ENCODE measurements at places on chromosomes 2 and 18. TPM values are rescaled to one million over a fixed set of nuclear protein-coding genes. Genes with fewer than 3 reads are reported as not detected.
A peak's percentile ranks its signal among the peaks of the same experiment; 100 is the strongest.

The AGXT gene
- total RNA-seq, result 3.0 TPM

The CPSF3 gene
- 20.0 TPM for total RNA-seq

The NEUROD1 gene
- total RNA-seq, result 2.2 TPM

The B3GNT2 gene
- total RNA-seq, result 49.5 TPM

The POLR1A gene
- total RNA-seq, result 18.4 TPM

The RFX8 gene
- not detected for total RNA-seq

The CLEC4F gene
- total RNA-seq, result 0.11 TPM

The ABCG8 gene
- 0.67 TPM for total RNA-seq

The RND3 gene
- 41.8 TPM for total RNA-seq

The ALPG gene
- total RNA-seq, result 1.8 TPM

The FKBP7 gene
- 3.5 TPM for total RNA-seq

The ZNF521 gene
- total RNA-seq, result 6.9 TPM

The PLEK gene
- 7.8 TPM for total RNA-seq

The TCF23 gene
- total RNA-seq, result not detected

The MAP2 gene
- 1.6 TPM for total RNA-seq

The ABHD1 gene
- not detected for total RNA-seq

The DNER gene
- total RNA-seq, result 0.40 TPM

DNA sequence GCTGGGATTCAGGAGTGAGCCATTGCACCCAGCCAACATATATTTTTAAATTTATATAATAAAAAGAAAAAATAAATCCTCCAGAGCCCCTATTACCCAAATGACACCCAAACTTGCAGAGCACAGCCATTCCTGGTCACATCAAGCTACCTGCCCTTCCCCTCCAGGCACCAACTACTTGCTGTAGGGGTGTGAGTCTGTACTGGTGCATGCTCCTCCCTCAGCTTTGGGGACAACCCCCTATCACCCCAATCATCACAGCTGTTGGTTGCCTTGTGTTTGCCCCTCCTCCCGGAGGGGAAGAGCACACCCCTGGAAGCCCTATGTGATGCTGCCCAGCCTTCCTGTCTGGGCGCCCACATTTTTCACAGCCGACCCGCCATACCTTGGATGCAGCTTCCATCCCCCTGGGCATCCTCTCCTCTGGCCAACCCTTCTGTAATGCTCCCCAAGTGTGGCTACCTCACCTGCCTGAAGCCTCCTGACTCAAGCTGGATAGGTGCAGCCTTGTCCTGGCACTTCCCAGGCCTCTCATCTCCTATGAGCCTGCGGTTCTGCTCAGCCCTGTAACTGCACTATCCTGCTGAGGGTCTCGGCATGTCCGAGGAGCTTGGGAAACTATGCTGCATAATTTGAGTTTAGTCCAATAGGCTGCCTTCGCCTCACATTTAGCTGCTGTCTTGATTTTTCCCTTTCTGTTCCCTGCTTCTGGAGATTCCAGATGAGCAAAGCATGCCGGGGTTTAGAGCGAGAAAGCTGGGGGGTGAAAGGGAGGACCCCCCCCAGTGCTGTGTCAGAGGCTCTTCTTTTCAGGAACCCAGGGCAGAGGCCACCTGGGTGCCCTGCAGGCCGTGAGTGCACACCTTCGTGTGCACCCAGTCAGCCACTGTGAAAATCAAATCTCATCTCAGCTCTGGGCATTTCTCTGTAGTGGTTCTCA lies 27.2 kb downstream of the CHST10 start:
- no peak for DNase-seq

GRCh38 chr2:41546031-41546430 lies 501.8 kb upstream of the PKDCC start:
- DNase-seq, result no peak

DNA sequence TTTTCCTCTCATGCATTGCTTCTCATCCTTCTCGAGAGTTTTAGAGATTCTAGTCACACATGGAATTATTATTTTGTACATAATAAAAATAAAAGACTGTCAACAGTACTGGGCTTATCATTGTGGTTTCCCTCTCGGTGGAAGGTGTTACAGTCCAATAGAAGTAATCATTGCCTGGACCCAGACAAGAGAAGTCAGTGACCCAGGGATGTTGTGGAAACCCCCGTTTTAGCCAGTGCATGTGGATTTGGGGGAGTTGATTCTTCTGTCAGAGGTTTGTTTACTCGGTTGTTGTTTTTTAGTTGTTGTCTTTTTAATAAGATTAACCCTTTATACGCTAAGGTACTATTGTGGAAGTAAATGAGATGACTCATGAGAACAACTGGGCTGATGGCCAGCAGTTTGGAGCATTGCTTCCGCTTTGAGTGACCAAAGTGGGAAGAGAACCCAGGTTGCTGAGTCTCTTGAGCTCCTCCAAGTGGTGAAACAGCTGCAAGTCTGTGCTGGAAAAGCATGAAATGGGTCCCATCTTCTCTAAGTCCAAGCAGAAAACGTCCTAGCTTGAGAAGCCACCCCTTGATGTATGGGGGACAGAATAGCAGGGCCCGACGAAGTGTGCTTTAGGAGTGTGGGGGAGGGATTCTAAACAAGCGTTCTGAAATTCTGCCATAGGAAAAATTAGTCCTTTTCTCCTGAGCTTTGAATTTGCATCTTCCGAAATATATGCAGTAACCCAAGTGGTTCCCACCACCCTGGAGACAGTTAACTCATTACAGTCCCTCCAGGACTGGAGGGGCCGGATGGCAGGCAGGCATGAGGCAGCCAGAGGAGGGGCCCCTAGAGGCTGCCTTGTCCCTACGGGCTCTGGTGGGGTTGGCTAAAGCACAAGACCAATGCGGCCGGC lies 61.8 kb upstream of the GPR45 start:
- peak; percentile 78 for DNase-seq

DNA sequence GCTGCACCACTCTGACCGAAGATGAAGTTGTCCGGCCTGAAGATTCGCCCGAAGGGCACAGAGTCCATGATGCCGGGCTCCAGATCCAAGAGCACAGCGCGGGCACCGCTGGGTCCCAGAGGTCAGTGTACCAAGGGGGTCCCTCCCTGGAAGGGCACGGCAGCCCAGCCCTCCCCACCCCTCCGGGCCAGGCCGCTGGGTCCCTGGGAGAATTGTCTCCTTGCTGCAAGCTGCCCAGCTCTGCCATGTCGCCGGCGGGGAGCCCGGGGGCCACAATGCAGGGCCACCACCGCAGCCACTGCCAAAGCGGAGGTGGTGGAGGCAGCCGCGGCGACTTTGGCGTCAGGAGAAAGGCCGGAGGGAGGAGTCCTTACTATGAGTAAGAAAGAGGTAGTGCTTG lies 189.5 kb upstream of the CYRIA start:
- no peak for DNase-seq

GRCh38 chr2:176535467-176536113 lies 266.3 kb downstream of the MTX2 start:
- no peak for DNase-seq

GRCh38 chr2:217412721-217413120 lies 552.9 kb upstream of the TNP1 start:
- DNase-seq, result no peak

DNA sequence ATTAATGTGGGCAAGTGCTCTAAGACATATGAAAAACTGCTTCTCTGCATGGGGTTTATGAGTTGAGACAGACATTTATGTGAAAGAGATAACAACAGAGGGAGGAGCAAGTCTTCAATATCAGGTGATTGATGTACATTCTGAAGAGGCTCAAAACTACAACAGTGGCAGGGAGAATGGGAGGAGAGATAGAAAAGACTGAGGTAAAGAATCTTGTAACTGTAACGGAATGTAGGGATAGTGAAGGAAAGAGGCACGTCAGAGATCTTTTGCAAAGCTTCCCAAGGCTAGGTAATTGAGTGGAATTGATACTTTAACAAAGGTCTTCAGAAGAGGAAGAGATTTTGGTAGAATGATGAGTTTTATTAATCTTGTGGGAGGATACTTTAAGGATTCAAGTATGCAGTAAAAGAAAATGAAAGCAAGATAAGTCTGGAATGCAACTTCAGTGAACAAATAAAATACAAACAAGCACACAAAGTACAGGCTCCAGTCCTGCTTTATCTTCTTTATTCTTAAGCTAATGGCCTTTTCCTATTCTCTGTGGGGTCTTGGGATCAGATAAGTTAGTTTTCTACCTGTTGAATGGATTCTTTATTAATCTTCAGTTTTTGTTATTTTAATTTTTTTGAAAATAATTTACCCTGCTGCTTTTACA lies 15.0 kb downstream of the SMAD4 start:
- DNase-seq, result no peak

DNA sequence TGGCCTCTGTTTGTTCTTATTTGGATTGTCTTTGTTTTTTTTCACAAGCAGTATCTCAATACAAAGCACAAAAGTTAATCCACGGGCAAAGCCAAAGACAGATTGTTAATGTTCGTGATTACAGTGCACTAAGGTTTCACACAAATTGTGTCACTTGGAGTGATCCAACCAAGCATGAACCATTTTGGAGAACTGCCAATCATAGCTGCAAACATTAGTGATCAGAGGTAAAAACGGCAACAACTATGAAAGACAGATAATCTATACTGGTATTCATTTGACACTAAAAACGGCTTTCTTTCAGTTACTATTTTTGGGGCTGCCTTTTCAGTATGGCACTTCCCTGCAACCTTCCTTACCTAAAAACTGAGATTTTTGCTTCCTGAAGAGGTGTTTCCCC lies 213.1 kb upstream of the GULP1 start:
- DNase-seq, result no peak

DNA sequence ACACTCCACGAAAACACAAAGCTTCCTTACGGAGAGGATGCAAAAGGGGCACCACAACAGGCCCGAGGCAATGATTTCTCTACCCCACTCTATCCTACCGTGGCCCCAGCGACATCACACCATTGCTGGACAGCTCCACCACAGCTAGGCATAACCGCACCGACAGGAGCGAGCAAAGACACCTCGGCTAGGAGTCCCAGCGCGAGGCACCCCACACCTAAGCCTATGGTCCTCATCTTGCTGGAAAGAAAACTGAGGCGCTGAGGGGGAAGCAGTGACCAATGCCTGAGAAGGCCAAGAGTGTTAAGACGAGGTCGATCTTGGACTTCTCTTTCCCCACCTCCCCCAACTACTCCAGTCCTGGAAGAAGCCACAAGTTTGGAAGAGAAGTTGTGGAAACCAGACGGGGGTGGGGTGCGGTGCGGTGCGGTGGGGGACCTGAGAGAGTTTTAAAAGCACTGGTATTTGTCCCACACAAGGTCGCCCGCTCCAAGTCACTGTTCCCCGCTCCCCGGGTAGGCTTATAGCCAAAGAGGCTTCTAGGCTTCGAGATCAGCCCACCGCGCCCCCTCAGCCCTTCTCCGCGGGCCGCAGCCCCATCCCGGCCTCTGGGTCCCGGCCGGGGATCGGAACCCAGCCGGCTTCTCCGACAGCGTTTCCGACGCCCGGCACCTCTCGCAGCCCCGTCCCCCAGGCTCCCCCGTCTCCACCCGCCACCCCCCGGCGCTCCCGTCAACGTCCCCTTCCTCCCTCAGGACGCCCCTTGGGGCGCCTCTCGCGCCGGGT lies 766 bp downstream of the PDE6D start:
- DNase-seq, result peak; percentile 29

DNA sequence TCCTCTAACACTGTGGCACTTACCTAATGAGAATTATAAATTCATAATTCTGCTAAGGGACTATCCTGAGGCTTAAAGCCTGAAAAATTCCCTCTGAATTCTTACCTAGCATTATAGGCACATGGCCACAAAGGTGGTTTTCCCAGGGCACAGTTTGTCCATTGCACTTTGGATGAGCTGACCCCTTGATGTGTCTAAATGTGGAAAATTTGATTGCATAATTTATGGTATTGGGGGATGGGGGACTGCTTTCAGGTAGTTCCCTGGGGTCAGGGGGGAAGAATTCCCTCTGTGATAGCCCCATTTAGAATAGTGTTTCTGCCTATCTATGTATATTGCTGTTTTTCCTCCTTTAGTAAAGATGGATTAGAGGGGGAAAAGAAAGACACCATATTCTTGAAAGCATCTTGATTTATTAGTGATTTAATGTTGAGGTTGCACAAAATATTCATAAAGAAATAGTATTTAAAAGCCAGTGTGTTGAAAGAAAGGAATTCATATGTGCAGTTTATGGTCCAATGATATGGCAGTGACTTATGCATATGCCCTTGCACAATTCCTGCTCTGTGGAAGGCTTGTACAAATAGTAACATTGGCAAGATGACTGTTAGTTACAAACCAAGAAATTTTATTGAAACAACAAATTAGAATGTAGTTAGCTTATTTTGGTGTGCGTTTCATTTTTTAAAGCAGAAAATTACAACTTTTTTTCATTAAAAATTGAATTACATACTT lies 8.7 kb upstream of the HTR2B start:
- DNase-seq, result no peak

DNA sequence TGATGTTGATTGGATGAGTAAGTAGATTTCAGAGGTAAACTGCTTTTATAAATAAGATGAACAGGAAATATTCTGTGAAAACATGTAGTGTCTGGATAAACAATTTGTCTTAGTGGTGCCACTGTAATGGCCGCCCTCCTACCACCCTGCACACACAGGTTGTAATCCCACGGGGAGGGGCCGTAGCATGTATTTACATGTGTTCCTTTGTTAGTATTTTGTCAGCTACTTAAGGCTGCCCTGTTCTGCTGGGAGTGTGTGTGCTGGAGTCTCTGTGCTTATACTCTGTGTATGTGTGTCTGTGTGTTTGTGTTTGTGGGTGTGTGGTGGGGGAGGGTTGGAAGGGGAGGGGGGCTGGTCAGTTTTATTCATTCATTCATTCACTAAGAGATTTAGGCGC lies 5.1 kb downstream of the TSHZ1 start:
- no peak for DNase-seq

- peak; percentile 42 for DNase-seq
Observed at GRCh38 chr2:43276962-43277391, 50.6 kb upstream of the ZFP36L2 start.

GRCh38 chr2:147449323-147449991 lies 395.4 kb upstream of the ACVR2A start:
- DNase-seq, result no peak

DNA sequence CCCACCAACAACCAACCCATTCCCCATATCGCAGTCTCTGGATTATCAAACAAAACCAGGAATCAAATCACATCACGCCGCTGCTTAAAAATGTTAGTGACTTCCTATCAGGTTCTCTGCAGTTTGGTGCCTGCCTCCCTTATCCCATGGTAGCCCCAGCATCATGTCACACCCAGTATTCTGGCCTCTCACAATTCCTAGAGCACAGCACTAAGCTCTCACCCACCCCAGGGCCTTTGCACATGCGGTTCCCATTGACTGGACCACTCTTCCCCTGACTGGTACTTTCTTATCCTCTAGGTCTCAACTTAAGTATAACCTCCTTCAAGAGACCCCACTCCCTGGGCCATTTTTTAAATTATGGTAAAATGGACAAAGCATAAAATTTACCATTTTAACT lies 12.8 kb downstream of the ATP8B1 start:
- DNase-seq, result no peak

- no peak for DNase-seq
Observed at GRCh38 chr2:12032975-12033374, 286.5 kb downstream of the LPIN1 start.

- no peak for DNase-seq
Observed at GRCh38 chr2:11771971-11772615, 25.7 kb downstream of the LPIN1 start.

- no peak for DNase-seq
Observed at GRCh38 chr18:5309888-5310470, 14.5 kb upstream of the ZBTB14 start.

GRCh38 chr2:156630579-156631337 lies 194.6 kb downstream of the GPD2 start:
- DNase-seq, result no peak

- DNase-seq, result no peak
Observed at GRCh38 chr2:150792780-150793300, 305.4 kb upstream of the RND3 start.

GRCh38 chr2:223797811-223798721 lies 39.3 kb downstream of the AP1S3 start:
- no peak for DNase-seq

- DNase-seq, result no peak
Observed at GRCh38 chr2:185417111-185417510, 321.5 kb upstream of the FSIP2 start.

GRCh38 chr2:40168032-40168431 lies 283.9 kb downstream of the SLC8A1 start:
- DNase-seq, result peak; percentile 23

Measured in left colon (tissue), 2 donors.